ENCODE measurements at places on chromosomes 3 and 15. TPM values are rescaled to one million over a fixed set of nuclear protein-coding genes. Genes with fewer than 3 reads are reported as not detected.

GRCh38 chr15:101535170-101535902, 45.8 kb upstream of the PCSK6 start:
- no peak for DNase-seq

DNA sequence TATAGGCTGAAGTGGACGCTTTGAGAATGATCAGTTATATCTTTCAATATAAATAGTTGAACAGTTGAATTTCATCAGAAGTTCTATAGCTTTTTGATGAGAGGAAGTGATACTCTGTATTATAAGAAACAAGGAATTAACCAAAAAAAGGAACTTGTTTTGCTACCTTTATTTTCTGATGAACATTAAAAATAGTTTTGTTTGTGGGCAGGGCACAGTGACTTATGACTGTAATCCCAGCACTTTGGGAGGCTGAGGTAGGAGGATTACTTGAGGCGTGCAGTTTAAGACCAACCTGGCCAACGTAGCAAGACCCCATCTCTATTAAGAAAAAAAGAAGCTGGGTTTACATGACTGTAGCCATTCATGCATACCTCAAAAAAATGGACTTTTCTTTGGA, 16.7 kb downstream of the BLOC1S6 start:
- no peak for DNase-seq

DNA sequence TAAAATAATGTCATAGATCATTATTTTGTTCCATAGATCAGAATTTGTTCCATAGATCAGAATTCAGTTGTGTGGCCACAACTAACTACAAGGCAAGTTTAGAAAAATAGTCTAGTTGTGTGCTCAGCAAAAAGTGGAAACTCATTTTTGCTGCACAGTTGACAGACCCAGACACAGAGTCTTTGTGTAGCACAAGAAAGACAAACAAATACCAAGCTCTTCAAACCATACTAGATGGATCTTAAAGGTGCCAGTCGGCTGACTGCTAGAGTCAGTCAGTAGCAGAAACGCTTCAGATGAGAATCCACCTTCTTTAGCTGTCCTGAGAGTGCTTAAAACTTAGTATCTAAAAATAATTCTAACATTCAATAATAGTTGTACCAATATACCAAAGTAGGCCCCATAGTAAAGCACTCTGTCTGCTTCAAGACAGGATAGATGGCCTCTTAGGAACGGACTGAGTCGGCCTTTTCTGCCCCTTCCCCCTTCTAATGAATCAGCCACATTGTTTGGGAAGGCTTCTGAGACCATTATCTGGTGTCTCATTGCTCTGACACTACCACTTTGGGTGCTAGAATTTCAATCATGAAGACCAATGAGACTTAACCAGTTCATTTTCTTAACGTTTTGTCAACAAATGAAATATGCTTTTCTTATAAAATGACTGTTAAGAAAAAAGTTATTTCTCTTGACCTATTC, 27.7 kb upstream of the SLC4A7 start:
- DNase-seq: no peak

DNA sequence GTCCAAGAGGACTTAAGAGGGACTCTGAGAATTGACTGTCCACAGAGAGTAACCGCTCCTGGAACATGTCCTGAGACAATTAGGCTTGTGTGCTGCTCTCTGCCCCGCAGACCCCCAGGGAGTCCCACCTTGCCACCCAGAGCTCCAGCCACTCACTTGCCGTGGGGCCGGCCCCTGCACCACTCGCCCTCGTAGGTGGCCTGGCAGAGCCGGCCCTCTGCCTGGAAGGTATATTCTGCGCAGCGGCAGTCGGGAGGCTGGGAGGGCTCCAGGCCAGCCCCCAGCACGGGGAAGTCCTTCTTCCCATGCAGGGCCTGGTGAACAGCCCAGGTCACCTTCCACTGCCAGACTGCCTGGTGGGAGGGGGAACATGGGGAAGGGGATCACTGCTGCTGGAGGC, 10.5 kb downstream of the ALS2CL start:
- no peak for DNase-seq

- DNase-seq: no peak
Observed at GRCh38 chr3:141992512-141992911, 116.1 kb downstream of the ATP1B3 start.

- DNase-seq: no peak
Observed at GRCh38 chr15:89364341-89364740, 29.7 kb upstream of the POLG start.

GRCh38 chr3:166209701-166210100, 372.5 kb upstream of the BCHE start:
- DNase-seq: no peak

DNA sequence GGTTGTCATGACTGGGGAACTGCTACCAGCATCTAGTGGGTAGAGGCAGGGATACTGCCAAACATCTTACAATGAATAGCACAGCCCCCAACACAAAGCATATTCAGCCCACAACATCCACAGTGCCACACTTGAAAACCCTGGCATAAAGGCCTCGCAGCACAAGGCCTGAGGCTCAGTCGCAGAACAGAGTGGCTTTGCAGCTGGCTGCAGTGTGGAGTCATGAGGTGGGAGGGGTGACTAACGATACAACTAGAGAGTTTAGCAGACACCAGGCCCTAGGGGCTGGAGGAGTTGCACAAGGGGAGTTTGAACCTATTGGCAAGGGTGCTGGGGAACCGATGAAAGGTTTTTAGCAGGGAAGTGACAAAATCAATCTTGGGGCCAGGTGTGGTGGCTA, 32.1 kb downstream of the GRK7 start:
- no peak for DNase-seq

DNA sequence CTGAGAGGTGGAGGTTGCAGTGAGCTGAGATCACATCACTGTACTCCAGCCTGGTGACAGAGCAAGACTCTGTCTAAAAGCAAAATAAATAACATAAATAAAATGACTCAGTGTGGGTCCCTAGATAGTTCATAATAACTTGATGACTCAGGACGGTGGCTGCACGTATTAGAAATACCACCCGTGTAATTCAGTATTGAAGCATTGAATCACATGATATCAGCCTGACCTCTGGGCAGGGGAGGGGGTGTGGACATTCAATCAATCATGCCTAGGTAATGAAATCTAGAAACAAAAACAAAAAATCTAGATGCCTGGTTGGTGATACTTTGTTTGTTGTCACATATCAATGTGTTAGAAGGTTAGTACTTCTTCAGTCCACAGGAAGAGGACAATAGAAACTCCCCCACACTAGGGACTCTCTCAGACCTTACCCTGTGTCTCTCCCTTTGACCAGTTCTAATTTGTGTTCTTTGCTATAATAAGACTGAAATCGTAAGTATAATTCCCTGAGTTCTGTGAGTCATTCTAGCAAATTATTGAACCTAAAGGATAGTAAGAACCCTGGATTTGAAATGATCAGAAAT, 177.3 kb downstream of the GAP43 start:
- DNase-seq: peak; percentile 87

DNA sequence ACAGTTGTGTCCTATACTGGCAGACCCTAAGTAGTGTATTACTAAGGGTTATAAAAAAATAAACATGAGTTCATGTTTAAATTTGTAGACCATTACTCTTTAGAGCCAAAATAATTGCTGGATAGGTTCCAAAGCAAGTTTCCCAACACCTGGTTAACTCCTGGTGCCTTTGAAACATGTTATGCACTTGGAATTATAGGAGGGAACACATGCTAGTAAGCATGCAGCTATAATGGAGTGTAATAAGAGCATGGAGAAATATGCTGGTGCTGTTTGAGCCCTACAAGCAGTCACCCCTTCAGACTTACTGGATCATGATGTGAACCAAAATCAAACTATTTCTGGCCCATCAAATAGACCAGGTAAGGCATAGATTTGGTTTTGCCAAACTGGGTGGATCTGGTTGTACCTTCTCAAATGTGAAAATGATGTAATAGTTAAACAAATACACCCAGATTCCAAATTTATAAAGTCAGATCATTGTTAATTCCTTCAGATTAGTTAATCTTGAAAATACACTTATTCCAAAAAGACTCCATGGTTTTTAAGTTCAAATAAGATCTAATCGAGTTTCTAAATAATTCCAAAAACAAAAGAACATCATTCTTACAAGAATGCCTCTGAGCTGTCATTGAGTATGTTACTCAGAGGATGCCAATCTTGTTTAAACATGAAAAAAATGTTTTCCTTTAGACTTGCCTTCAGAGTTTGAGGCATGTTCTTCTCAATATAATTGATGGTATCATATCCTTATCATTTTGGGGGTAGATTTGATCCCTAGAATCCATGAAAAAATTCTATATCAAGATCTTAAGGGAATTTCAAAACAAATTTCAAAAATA, 69.3 kb downstream of the LRRC28 start:
- no peak for DNase-seq

GRCh38 chr3:28853830-28854229, 427.0 kb upstream of the RBMS3 start:
- DNase-seq: no peak

- no peak for DNase-seq
Observed at GRCh38 chr3:114651555-114651954, 357.7 kb downstream of the TIGIT start.

The RPP25 gene
- 9.1 TPM for total RNA-seq

The ZNF280D gene
- total RNA-seq: 53.5 TPM

The CCDC33 gene
- not detected for total RNA-seq

The ITGA11 gene
- 22.0 TPM for total RNA-seq

The VPS39 gene
- total RNA-seq: 31.1 TPM

The RASA2 gene
- 10.9 TPM for total RNA-seq

The UCN2 gene
- 1.8 TPM for total RNA-seq

The CDC25A gene
- total RNA-seq: 21.8 TPM

The HIGD2B gene
- total RNA-seq: not detected

The ARPC4 gene
- 310 TPM for total RNA-seq

The ITIH3 gene
- not detected for total RNA-seq
